Activated naive CD4-positive, alpha-beta T cell (primary cell): ENCODE measurements at places on chromosomes 3 and 15.

DNA sequence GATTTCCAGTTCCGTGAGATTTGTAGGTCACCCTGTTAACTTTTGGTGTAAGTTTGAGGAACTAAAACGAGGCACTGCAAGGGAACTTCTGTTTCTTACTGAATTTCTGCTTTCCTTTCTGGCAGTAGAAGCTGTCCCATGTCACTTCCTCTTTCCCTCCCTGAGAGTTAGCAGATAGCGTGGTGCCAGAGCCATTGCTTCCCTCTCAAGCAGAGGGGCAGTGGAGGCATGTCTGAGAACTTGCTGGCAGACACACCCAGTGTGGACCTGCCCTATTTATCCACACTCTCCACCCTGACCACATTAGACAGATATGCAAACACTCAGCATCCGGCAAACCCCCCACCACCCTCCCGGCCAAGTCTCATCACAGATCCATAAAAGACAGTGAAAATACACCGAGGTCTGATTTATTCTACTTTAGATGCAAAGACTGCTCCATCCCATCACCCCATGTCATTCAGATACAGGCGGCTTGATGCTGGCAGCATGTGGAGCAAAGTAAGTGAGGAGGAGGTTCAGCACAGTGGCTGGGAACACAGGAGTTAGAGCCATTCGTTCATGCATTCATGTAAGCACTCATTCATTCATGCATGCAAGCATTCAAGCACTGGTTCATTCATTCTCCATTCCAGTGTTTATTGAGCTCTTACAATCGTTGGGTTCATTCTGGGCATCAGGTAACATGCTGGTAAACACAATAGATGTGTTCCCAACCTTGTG is 324.7 kb downstream of the SHQ1 start:
- DNase-seq, result no peak

- DNase-seq, result no peak
These were observed 47.5 kb downstream of the ZNF609 start for GRCh38 chr15:64507845-64508244.

DNA sequence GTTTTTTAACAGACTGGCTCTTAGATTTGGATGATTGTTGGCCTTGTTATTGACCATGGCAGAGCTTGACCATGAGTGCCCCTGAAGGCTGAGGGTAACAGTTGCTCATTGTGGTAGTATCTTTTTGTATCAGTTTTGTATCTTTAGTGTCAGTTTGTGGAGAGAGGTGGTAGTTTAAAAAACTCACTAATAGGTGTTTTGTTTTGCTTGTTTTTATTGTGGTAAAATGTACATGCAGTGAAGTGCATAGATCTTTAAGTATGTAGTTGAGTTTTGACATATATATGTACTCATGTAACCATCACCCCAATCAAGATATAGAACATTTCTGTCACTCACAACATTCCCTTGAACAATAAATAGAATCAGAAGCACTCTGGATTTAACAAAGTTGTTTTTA is 9.8 kb downstream of the GMPS start:
- DNase-seq, result no peak

DNA sequence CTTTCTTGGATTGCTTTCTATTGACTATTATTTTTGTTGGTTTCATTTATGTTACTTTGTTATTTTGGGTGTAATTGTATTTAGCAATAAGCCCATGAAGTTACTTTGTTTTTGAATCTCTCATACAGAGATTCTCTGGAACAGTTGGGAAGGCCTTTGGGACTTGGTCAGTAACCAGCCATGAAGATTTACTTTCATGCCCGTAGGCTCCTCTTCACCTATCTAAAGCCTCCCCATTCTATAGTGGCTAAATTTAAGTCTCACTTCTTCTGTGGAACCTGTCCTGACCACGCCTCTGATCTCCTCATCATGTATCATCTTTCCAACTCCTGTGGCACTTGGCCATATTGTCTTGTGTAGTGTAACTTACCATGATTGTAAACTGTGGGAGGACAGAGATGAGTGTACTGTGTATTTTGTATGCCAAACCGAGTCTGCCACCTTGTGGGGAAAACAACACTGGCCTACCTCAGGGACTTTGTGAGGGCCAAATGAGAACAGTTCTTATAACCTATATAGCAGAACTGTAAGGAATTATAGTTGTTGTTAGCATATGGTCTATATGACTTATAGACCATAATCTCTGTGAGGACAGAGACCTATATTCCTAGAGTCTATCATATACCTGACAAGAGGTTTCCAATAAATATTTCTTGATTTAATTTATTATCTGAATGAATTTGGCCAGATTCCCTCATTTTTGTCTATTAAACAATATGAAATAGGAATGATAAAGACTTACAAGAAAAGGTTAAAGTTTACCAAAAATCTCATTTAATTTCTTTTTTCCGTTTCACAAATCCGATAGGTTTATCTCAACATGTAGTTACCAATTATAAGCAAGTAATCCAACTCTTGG is 75.0 kb downstream of the STARD9 start:
- peak; percentile 38 for DNase-seq

DNA sequence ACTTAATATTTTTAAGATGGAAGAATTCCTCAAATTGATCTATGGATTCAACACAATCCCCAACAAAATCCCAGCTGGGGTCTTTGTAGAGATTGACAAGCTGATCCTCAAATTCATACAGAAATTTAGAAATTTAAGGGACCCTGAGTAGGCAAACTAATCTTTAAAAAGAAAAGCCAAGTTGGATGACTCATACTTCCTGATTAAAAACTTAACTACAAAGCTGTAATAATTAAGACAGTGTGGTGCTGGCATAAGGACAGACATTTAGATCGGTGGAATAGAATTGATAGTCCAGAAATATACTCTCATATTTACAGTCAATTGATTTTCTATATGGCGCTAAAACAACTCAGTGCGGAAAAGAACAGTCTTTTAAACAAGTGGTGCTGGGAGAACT is 11.6 kb downstream of the FAM162A start:
- no peak for DNase-seq

- DNase-seq, result no peak
These were observed at the start of gene FAM240A for GRCh38 chr3:46612324-46612723. Gene FAM240A, plus strand, starts transcription at chr3:46612525. Its CDS starts 159 bp downstream, at chr3:46612684.

- DNase-seq, result no peak
These were observed 632.2 kb downstream of the FOXP1 start for GRCh38 chr3:70951316-70951715.

GRCh38 chr3:41026394-41027177 is 172.7 kb upstream of the CTNNB1 start:
- DNase-seq, result no peak

DNA sequence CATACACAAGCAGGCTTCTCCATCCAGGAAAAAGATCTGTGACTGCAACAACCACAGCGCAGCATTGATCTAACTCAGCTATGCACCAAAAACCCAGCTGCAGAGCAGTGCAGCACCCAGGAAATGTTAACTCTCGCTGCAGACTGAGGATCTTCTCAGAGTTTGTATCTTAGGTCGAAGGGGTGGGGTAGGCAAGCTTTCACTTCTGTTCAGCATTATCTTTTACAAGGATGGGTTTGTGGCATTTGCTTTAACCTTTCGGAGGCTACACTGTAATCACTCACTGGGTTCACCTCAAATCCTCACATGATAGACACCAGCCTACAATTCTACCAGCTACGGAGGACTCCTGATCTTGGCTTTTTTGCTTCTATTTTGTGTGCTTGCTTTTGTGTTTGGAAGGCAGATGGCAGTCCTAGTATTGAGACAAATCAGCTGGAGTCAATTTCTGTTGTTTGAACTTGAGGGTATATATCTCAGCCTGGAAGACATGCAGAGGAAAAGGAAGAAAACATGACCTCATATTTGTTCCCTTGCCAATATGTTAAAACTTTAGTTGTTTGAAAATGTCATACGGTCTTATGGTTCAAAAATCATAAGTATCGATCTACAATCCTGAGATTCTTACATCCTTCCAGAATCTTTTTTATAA is 25.2 kb downstream of the LRRK1 start:
- no peak for DNase-seq

GRCh38 chr15:65761210-65761926 is 30.7 kb downstream of the DENND4A start:
- DNase-seq, result no peak

GRCh38 chr3:173826901-173827609 is 429.5 kb downstream of the NLGN1 start:
- DNase-seq, result no peak

DNA sequence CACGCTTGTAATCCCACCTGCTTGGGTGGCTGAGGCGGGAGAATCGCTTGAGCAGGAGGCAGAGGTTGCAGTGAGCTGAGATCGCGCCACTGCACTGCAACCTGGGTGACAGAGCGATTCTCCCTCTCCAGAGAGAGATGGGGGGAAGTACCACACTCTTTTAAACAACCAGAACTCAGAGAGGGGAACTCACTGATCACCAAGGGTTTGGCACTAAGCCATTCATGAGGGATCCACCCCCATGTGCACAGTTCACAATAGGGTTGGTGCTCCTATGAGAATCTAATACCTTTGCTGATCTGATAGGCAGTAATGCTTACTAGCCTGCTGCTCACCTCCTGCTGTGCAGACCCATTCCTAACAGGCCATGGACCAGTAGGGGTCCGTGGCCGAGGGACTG is 51.6 kb downstream of the QTRT2 start:
- no peak for DNase-seq

DNA sequence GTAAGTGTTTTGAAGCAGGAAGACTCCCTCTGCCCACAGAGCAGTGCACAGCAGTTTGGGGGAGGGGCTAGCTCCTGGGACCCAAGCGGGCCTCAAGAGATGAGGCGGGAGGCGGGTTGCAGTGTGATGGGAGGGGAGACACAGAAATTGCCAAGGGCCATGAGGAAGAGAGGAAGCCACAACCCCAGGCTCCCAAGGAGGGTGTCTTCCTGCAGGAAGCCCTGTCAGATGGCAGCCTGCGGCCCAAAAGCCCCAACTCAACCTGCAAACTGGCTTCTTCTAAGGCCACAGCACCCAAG is 7.3 kb upstream of the ISLR2 start:
- no peak for DNase-seq

GRCh38 chr3:64316971-64317370 is 91.7 kb upstream of the PRICKLE2 start:
- no peak for DNase-seq

DNA sequence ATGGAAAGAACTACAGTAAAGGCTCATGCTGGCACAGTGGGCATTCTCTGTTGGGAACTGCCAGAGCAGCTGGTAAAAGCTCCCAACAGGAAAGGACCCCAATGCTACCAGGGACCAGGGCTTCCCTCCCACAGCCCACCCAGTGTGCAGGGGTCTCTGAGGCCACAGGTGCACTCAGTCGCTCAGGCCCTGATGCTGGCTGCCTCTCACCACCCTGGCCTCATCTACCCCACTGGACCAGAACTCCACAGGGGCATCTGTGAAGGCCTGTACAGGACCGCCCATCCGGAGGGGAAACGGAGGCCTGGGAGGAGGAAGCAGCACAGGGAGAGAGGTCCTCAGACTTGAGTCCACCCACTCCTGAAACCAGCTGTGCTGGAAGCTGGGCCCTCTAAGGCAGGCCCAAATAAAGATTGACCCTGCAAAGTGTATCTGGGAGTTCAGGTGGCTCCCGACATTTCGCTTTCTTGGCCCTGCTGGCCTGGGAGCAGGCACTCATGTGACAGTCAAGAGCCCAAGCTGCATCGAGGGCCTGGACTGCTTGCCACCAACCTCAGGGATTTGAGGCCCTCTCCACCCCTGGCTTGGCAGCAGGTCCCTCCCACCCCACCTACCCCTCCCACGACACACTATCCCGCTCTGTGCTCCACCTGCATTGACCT is 12.7 kb downstream of the KLF15 start:
- no peak for DNase-seq

DNA sequence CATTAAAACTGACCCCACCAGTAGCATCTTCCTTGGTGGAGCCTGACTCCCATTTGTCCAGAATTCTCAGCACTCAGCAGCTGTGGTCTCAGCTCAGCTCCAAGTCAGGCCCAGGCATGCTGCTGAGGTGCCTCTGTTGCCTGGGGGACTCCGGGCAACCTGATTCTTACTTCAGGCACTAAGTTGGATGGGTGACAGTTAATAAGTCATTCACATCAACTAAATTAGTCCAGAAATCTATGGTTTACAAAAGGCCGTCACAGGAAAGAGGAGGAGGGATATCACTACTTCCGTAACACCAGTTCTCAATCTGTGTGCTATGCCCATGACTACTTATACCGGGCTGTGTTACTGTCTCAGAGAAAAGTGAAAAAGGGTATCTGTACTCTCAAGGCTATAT is 310.2 kb downstream of the SATB1 start:
- no peak for DNase-seq

GRCh38 chr3:32564195-32564594 is 6.5 kb downstream of the DYNC1LI1 start:
- no peak for DNase-seq

- no peak for DNase-seq
These were observed 35.0 kb downstream of the RIOX2 start for GRCh38 chr3:97937205-97937604.

GRCh38 chr3:196643201-196643749 is 3.8 kb downstream of the NRROS start:
- no peak for DNase-seq

- DNase-seq, result no peak
These were observed 181.2 kb downstream of the NECTIN3 start for GRCh38 chr3:111252779-111253178.

- DNase-seq, result no peak
These were observed 345.2 kb downstream of the VGLL3 start for GRCh38 chr3:86645756-86646155.

- no peak for DNase-seq
These were observed 85.6 kb downstream of the SEC22A start for GRCh38 chr3:123287051-123287961.

DNA sequence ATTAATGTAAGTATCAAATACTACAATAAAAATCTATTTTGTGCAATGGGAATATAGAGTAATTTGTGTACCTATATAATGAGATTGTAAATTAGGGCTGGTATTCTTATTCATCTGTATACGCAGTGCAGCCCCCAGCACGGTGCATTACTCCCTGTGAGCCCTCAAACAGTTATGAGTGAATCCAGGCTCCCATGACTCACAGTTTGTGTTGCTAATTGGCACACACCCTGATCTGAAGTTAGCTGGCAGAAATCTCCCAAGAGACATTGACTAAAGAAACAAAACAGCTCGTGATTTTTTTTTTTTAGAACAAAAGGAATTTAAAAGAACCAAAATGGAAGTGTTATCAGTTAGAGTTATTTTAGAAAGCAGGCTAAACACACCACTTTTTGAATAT is 15.7 kb downstream of the GK5 start:
- DNase-seq, result no peak

DNA sequence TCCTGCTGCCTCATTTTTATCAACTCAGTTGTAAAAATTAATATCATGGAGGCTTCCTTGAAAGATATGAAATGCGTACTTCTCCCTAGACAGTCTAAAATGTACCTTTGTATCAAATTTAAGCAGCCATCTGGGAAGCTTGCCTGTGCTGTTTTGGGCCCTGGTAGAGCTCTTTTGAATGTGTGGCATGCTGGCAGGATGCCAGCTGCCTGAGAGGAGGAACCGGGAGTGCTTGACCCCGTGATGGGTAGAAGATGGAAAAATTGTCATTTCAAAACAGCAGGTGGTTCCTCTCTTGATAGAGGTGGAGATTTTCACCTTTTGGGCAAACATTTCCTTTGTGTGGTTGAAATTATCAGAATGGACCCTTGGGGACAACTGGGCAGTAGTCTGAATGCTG is 245.3 kb downstream of the RPLP1 start:
- no peak for DNase-seq
